ENCODE measurements at places on chromosomes 7 and 10.
A peak's percentile ranks its signal among the peaks of the same experiment; 100 is the strongest.

DNA sequence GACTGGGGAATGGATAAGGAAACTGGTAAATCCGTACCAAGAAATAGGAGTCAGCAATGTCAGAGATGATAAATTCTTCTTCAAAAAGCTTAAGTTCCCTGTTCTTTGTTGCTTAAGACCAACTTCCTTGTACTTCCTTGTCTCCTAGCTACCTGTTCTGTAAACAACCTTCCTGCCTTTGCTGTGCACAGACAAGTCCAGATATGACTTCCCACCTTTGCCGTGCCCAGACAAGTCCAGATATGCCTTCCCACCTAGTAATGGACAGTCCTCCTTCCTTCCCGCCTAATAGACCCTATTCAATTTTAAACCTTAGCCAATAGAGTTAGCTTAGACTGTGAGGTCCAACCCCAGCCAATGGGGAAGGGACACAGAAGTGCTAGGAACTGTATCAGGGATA, 2.5 kb upstream of the ZNF33A start:
- no peak for DNase-seq

DNA sequence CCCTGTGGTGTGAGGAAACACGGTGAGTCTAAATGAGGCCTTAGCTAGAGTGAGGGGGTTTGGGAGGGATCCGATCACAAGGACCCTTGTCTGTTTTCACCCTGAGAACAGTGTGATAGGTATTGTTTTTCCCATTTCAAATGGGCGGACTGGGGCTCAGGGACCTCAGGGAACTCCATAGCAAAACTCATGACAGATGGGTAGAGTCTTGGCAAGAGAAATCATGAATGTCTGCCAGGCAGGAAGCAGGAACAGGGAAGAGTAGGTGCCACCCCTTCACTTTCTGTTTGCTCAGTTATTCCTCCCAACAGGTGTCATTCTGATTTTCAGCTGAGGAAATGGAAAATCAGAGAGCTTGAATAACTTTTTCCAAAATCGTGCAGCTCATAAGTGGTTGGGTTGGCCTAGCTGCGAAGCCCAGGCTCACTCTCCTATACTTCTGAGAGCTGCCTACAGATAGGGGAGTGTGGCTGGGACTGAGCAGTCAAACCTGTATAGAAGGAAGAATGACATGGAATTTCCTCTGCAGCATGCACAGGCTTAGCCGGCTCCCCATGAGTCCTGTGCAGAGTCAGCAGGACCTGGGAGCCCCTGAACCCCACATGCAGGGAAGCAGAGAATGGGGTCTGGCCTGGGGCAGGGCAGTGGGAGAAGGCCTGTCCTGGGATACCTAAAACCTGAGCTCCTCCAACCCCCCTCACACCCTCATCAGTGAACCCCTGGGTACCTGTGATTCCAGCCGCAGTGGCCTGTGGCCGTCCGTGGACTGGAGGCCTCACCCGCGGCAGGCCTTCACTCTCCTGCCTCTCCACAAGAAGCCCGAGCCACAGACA, 17.6 kb upstream of the C10orf105 start:
- DNase-seq, result no peak

- no peak for DNase-seq
Measured at GRCh38 chr7:104341546-104341945, 13.1 kb downstream of the LHFPL3 start.

DNA sequence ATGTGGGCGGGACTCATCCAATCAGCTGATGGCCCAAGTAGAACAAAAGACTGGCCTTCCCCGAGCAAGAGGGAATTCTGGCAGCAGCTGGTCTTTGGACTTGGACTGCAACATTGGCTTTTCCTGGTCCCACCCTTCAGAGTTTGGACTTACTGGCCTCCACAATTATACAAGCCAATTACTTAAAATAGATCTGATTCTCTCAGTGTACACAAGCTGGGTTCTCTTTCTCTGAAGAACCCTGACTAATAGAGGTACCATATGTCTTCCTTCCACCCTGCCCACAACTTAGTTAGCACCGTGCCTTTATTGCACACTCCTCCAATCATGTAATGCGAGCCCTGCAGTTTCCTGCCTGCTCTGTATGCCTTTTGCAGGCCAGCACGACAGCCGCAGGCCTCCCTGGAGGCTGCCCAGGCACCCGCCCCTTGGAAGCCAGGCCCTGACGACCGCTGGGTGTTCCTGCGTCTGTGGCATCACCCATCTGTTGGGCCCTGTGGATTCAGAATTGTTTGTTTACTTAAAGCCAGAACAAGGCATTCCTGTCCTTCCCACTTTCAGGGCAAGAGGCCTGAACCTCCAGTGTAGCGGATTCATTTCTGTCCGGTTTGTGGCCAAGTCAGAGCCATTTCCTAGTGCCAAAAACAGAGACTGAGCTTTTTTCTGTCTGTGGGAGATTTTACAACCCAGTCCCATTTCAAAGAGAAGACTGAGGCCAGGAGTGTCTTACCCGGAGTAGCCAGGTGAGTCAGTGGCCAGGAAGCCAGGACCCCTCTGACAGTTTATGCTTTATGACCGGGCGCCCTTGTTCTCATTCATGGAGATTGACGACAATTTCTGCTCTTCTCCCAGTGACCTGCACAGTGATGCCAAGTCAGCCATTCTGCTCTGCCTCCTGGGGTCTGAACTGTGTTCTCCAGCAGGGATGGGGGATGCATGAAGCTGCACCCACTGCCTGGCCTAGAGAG, 968 bp upstream of the INMT start:
- peak; percentile 91 for DNase-seq

DNA sequence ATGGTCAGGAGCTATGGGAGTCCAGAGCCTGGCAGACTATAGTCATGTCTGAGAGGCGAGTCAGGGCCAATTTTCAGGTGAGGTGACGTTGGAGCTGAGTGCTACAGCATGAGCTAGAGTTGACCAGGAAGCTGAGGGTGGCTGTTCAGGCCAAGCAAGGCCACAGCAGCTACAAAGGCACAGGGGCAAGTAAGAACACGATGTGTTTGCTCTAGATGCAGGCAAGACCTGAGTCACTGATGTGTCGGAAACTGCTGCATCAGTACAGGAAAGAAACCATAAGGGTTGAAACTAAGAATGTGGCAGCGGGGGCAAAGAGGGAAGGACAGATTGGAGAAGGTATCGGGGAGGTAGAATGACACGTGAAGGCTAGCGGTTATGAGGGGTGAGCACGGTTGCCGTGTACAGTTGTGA, 11.8 kb upstream of the RRP12 start:
- no peak for DNase-seq

- DNase-seq, result no peak
Measured at GRCh38 chr10:50310560-50311174, 59.4 kb upstream of the ASAH2 start.

- no peak for DNase-seq
Measured at GRCh38 chr10:17112566-17112965, 17.0 kb downstream of the CUBN start.

- no peak for DNase-seq
Measured at GRCh38 chr10:14192746-14193145, 138.0 kb downstream of the FRMD4A start.

- DNase-seq, result no peak
Measured at GRCh38 chr7:151178236-151178635, 8.8 kb downstream of the ASB10 start.

DNA sequence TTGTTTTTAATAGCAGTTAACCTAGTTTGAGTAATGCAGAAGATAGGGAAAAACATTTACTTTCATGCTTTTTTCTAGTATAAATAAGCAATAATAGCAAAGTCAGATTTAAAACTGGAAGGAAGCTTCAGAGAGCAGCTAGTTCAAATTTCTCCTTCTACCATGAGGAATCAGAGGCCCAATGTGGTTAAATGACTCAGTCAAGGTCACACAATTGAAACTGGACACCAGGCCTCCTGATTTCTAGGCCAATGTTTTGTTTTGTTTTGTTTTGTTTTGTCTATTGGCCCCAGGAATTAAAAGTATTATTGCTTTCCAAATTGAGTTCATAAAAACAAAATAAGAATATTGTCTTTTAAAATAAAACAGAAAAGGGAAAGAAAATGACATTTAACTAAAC, 122.3 kb downstream of the TRIL start:
- DNase-seq, result peak; percentile 62

DNA sequence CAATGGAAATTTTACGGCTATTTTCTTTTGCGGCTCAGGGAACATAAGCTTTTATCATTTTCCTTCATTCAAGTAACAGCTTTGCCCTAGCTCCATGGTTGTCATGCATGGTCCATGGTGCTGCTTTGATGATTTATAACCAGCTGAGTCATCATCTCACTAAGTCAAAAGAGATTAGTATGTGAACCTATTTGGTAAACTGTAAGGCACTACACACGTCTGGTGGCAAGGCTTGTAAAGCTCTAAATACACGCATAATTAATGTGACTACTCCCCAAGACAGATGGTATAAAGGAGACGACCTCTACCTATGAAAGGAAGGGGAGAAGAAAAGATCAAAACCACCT, 340.2 kb downstream of the KCNMA1 start:
- peak; percentile 72 for DNase-seq

GRCh38 chr10:98696516-98696915, 249.8 kb upstream of the HPS1 start:
- DNase-seq, result no peak

DNA sequence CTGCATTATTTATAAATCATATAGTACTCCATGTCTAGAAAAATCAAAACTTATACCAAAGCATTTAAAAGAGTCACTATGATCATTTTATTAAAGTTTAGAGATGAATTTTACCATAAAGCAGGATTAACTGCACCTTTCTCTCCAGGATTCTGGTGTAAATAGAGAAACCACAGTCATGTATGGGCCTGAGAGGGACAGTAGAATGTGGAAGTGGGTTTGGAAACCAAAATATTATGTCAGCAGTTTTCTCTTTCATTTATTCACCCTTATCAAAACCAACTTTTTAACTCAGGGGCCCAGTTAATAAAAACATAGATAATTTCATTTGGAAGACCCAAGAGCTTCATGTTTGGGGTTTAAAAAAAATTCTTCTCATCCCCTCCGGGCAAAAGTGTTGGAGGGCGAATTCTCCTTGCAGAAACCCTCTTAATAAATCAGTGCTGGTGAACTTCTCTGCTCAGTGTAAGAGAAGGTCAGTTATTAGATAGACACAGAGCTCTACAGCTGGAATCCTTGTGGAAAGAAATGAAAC, 266.2 kb downstream of the CREB5 start:
- DNase-seq, result peak; percentile 48

GRCh38 chr10:42929993-42930392, 146.9 kb upstream of the RET start:
- DNase-seq, result no peak

DNA sequence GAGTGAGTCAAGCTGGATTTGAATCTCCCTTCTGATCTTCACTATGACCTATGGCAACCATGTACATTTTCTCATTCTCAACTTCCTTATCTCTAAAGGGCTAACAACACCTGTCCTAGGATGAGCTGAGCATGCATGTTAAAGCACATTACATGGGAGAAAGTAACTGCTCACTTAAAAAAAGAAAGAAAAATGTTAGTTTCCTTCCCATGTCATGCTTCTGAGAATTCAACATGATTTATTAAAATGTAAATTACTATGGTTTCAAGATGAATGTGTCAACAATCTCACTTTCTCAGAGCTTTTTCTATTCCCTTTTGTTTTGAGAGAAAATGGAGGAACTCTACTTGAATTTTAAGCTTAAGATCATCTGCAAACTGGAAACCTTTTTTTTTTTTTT, 295.3 kb downstream of the SKIDA1 start:
- no peak for DNase-seq

DNA sequence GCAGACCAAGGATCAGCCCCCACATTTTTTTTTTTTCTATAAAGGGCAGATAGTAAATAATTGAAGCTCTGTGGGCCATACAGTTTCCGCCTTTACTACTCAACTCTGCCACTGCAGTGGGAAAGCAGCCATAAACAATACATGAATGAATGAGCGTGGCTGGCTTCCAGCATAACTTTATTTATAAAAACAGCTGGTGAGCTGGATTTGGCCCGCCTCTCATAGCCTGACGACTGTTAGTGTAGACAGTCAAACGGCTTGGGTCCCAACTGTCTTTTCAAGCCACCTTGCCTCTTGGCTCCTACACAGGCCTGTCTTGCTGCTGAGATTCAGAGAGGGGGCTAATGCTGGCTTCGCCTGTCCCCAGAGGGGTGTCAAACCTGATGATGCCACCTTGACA, 169.8 kb upstream of the GPR26 start:
- DNase-seq, result no peak

DNA sequence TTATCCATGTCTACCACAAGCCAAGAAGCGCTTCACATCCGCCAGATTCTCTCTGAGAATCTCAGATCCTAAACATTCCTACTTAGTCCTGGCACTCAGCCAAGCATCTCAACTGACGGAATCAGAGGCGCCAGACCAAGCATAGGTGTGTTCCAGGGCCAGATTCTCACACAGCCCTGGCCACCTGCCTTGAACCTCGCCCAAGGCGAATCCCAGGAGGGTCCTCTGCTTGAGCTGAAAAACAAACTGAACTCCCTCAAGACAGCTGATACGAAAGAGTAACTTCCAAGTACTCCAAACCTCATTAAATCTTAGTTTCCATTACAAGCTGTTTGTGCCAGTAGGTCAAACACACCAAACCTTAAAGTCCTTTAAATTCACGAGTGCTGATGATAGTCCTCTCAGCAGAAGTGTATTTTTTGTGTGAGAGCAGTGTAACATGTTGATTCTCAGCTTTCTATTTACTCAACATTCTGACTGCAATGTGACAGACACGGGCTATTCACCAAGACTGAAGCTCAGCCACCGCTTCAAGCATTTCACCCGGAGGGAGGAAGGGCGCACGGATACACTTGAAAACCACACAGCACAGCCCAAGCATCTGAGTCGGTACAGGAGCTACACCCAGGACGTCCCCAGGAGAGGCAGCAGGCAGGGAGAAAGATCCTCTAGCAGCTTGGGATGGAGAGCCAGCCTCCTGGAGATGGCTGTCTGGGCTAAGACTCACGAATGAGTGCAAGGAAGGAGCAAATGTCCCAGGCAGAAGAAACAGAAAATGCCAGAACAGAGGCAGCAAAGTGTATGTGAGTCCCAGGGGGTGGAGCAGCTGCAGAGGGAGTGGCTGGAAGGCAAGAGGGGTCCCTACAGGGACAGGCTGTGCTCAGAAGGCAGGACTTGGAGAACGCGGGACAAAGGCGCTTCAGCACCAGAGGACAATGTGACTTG, 6.0 kb downstream of the PARD3 start:
- peak; percentile 66 for DNase-seq

GRCh38 chr7:135970682-135971365, 6.3 kb downstream of the MTPN start:
- DNase-seq, result no peak

DNA sequence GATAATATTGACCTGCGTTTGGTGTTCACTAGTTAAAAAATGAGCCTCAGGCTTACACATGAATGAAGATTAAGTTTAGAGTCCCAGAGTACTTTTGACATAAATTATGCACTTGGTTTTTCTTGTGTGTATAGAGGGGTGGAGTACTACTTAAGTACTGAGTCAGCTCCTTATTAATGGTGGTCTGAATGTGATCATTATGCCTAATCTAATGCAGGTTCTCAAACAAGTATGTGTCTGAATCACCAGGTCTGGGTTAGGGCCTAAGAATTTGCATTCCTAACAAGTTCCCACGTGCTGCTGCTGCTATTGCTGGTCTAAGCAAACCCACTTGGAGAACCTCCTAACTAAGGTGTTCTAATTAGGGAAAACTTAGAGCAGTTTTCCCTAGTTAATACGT, 30.7 kb upstream of the STOX1 start:
- peak; percentile 84 for DNase-seq

All from astrocyte (in vitro differentiated cells and primary cell).